PC-3 (cell line): ENCODE measurements at places on chromosomes 12 and 14.

DNA sequence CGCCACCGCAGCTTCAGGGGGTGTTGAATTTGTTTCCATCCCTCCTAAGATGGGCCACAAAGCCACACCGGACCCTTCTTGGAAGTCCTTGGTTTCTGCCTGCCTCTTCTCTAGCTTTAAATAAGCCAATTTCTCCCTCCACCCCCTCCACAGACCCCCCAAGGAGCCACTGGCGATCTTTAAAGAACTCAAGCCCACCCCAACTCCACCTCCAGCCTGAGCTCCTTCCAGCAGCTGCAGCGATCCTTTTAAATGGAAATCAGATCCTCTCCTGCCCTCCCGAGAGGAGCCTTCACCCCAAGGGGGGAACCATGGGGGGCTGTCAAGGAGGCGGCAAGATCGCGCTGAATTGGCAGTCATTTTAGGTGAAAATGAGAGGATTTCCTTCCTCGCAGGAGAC lies 133.1 kb downstream of the NCOR2 start:
- DNase-seq: no peak

DNA sequence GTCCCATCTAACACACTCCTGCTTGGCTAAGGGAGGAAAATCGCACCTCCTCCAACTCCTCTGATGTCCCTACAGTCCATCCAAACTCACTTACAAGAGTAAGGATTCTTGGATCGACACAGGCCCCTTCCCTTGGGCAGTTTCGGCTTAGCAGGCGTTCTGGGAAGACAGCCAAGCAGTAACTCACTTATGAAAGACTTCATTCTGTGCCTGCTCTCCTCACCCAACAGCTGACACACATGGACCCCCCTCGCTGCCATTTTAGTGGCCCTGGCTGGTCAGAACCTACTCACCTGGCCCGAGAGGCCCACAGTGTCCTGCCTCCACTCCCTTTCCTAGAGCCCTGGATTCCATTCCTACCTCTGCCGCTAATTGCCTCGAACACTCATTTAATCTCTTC lies 52.3 kb upstream of the BCL2L14 start:
- peak; percentile 40 for DNase-seq

DNA sequence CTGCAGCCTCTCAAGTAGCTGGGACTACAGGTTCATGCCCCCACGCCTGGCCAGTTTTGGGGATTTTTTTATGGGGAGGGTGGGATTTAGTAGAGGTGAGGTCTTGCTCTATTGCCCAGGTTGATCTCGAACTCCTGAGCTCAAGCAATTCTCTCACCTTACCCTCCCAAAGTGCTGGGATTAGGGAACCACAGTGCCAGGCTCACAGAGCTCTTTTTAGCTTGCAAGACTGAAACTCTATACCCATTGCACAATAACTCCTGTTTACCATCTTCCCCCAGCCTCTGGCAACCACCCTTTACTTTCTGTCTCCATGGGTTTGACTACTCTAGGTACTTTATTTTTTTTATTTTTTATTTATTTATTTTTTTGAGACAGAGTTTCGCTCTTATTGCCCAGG lies 25.7 kb upstream of the CDK17 start:
- DNase-seq: peak; percentile 63

DNA sequence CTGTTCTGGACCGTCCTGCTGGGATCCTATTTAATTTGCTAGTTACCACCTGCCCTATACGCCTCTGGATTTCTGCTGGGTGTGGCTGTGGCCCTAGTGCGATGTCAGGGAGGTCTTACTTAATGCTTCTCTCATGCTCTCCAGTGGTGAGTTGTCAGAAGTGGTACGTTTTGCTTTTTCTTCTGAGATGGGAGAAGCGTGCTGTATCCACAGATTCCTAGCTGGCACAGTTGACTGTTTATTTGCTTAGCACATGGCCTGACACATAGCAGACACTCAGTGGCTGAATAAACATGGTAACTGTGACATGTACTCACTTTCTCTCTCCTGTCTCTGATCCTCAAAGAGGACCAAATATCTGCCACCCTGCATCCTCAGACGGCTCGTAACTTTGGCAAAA lies 107.3 kb downstream of the CACNA1C start:
- no peak for DNase-seq

- peak; percentile 10 for DNase-seq
Observed at GRCh38 chr14:76848879-76849278, 22.7 kb downstream of the LRRC74A start.

GRCh38 chr12:102568276-102568675 lies 87.9 kb upstream of the IGF1 start:
- no peak for DNase-seq

GRCh38 chr12:50322206-50322605 lies 38.9 kb upstream of the LIMA1 start:
- DNase-seq: peak; percentile 19

DNA sequence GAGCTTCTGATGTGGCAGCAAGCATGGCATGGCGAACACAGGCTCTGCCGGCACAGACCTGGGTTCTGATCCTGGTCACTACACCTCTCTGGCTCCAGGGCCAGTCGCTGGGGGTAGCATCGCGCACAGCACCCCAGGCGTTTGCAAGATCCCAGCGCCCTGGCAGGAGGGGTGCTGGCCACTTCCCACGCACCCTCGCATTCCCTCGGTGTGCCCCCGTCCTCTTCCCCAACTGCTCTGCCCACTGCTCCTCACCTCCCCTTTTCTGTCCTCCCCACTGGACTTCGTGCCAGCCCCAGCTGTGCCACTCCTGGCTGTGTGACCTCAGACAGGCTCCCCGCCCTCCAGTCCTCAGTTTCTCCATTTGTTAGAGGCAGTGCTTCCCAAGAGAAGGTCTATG lies 2.8 kb downstream of the CDK2AP1 start:
- no peak for DNase-seq

GRCh38 chr14:73776194-73776537 lies 62.0 kb upstream of the PNMA1 start:
- no peak for DNase-seq

- DNase-seq: no peak
Observed at GRCh38 chr12:132397934-132398385, 68.6 kb upstream of the GALNT9 start.

DNA sequence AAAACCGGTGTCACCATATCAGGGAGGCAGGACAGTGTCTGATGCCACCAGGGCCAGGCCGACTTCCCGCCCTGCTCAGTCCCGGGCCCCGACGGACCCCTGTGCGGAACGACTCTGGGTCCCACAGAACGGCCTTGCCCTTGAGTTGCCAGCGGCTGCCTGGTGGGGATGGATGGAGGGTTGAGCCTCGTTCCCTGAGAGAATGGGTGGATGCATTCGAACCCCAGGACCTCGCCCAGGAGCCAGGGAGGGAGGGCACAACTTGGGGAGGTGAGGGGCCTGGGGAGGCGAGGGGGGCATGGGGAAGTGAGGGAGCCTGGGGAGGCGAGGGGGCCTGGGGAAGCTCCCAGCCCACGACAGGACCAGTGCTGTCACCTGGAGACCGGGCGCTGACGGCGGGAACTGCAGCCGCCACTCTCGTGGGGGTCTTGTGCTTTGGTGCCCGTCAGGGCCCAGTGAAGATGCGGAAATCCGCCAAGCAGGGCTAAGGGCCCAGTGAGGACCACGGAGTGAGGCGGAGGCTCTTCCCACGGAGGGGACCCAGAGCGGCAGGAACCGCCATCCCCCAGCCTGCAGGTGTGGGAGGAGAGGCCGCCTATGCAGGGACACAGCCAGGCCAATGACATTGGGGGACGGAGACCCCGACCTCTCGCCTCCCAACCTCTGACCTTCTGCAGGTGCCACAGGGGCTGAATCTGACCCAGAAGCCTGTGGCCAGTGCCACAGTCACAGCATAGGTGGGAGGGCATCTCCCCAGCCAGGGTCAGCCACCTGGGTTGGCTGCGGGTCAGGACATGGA lies 74.4 kb upstream of the GALNT9 start:
- DNase-seq: no peak

GRCh38 chr14:61713724-61714437 lies 18.6 kb downstream of the HIF1A start:
- no peak for DNase-seq

- peak; percentile 34 for DNase-seq
Observed at GRCh38 chr12:50402264-50403000, 1.7 kb downstream of the LARP4 start.

GRCh38 chr12:51390891-51391282 lies 319 bp downstream of the GALNT6 start:
- peak; percentile 31 for DNase-seq

DNA sequence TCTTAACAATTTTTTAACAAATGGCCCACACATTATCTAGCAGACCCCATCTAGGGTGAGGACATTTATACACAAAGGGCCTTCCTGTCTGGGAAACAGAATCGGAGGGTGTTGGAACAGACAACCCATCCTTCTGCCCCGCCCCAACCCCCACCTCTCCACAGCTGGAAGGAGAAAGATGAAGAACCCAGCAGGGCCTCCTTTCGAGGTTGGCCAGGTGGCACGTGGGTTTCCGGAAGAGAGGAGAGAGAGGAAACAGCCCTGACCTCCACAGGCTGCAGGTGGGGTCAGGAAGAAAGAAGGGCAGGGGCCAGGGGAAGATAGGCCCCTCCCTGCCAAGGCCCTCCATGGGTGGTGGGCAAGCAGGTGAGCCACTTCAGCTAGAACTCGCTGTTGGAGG lies 57.2 kb downstream of the LRRC74A start:
- no peak for DNase-seq
